Activated CD4-positive, alpha-beta memory T cell treated with anti-CD3 and anti-CD28 coated beads, Interleukin-2, amount 10 ng/mL, durations not matched to agents 7 days and 5 days (primary cell): ENCODE measurements at places on chromosomes 6 and 20.

DNA sequence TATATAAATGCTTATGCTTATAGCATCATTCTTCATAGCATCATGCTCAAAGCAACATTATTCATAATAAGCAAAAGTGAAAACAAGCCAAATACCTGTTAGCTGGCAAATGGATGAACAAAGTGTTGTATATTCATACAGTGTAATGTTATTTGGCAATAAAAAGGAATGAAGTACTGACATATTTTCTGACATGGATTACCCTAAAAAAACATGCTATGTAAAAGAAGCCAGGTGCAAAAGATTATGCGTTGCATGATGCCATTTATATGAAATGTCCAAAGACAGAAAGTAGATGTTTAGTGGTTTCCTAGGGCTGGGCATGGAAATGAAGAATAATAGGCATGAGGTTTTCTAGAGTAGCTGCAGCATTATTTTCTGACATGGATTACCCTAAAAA is 77.1 kb downstream of the GFRA4 start:
- H3K4me1 ChIP-seq: no peaks in the 10 kb centered on the region
- peaks cover 35% of the 10 kb centered on the region for H3K36me3 ChIP-seq
- H3K27ac ChIP-seq: no peak overlapping the region
- H3K27me3 ChIP-seq: no peaks in the 10 kb centered on the region
- DNase-seq: no peak

DNA sequence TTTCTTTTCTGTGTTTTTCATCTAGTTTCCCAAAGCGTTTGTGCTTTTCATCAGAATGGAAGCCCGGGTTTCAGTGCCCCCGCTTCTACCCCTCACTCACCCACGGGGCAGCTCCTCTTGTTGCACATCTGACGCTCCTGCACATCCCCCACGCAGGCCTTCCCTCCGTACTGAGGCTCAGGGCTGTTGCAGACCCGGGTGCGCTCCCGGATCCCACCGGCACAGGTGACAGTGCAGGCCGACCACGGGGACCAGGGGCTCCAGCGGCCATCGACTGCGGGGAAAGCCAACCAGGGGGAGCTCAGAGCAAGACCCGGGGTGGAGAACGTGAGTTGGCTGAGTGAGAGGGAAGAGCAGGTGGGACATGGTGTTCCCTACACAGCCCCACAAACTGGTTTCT is 19.0 kb downstream of the THBS2 start:
- H3K4me3 ChIP-seq: no peak overlapping the region
- no peak overlapping the region for H3K27ac ChIP-seq
- peaks cover 9% of the 10 kb centered on the region for H3K36me3 ChIP-seq
- H3K27me3 ChIP-seq: no peaks in the 10 kb centered on the region

GRCh38 chr6:91653895-91654294 is 1067.0 kb upstream of the MAP3K7 start:
- H3K27ac ChIP-seq: no peak overlapping the region
- no peak for DNase-seq
- H3K4me1 ChIP-seq: no peaks in the 10 kb centered on the region
- H3K27me3 ChIP-seq: no peaks in the 10 kb centered on the region
- H3K36me3 ChIP-seq: no peaks in the 10 kb centered on the region

DNA sequence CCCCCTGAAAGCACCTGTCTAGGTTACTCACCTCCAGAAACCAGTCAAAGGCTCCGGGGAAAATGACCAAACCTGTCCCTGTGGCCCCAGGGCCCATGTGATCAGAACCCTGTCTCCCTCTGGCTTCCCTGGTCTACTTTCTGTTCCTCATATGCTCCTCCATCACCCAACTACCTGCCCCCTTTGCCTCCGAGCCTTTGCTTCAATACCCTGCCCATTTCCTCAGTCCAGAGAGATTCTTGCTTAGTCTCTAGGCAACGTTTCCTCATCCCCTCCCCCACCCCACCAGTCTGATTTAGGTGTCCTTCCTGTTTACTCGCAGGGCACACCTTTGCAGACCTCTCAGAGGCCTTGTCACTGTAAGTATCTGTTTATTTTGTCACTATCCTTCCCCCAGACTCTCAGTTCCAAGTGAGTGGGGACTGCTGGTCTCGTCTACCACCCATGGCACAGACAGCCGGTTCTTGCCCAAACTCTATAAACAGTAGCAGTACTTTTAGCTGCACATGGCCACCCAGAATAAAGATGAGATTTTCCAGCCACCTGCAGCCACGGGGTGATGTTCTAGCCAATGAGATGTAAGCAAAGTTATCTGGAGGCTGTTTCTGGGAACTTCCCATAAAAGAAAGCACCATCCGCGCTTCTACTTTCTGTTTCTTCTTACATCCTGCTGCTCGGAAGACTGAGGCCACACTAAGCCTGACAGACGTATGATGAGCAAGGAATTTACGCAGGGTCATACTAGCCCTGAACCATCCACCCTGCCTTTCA is 13.3 kb downstream of the ELOVL5 start:
- peak overlapping the region; percentile 76 for H3K4me3 ChIP-seq
- no peaks in the 10 kb centered on the region for H3K27me3 ChIP-seq
- peak; percentile 73 for DNase-seq
- H3K36me3 ChIP-seq: peaks cover 47% of the 10 kb centered on the region
- H3K27ac ChIP-seq: peak overlapping the region; percentile 95
- H3K4me1 ChIP-seq: peaks cover 86% of the 10 kb centered on the region

GRCh38 chr6:33205191-33206026 is 954 bp downstream of the HSD17B8 start:
- peak overlapping the region; percentile 82 for H3K27ac ChIP-seq
- H3K36me3 ChIP-seq: peaks cover 48% of the 10 kb centered on the region
- DNase-seq: peak; percentile 47
- no peaks in the 10 kb centered on the region for H3K27me3 ChIP-seq
- peaks cover 72% of the 10 kb centered on the region for H3K4me1 ChIP-seq

- no peaks in the 10 kb centered on the region for H3K36me3 ChIP-seq
- no peak overlapping the region for H3K27ac ChIP-seq
- peaks cover 45% of the 10 kb centered on the region for H3K27me3 ChIP-seq
- H3K4me3 ChIP-seq: no peak overlapping the region
- H3K4me1 ChIP-seq: peaks cover 13% of the 10 kb centered on the region
Measured at GRCh38 chr6:12291839-12292604, 1.9 kb downstream of the EDN1 start.

DNA sequence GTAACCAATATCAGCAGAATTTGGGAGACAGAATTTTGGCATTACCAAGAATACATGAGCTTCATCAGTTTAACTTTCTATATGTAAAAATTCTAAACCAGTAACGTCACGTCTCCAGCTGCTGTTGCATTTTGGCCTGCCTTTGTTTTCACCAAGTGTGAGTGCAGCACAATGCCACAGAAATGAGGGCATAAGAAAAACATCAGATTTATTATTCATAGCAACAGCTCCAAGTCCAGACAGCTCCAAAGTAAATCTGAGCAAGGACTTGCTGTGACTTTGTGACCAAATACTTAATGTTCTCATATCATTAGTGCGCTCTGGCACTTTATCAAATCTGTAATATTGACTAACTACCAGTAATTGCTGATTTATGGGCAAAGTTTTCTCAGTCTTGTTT is 11.0 kb upstream of the FBXL4 start:
- no peak overlapping the region for H3K4me3 ChIP-seq
- H3K27ac ChIP-seq: no peak overlapping the region
- no peaks in the 10 kb centered on the region for H3K4me1 ChIP-seq
- no peaks in the 10 kb centered on the region for H3K36me3 ChIP-seq

DNA sequence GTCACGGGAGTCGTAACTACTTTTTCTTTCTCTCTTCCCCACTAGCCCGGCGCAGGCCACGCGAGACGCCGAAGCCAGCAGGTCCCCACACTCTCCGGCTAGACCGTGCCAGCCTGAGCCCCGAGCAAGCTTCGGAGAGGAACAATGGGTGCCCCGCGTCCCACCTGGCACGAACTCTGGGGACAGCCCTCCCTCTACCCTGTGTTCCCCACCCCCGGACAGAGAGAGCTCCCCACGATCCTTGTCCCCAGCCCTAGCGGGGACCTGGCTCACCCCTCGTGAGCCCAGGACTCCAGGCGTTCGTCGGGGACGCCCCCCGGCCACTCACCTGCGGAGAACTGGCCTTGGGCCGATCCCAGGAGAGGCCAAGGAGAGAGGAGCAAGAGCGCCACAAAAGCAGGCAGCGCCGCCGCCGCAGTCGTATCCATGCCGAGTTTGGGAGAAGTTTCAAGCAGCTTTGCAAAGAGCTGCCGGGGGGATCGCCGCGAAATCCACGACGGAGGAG is 416 bp downstream of the PTPRK start:
- DNase-seq: peak; percentile 45
- no peaks in the 10 kb centered on the region for H3K36me3 ChIP-seq
- H3K27ac ChIP-seq: no peak overlapping the region
- peak overlapping the region; percentile 73 for H3K4me3 ChIP-seq
- peaks cover 22% of the 10 kb centered on the region for H3K4me1 ChIP-seq

DNA sequence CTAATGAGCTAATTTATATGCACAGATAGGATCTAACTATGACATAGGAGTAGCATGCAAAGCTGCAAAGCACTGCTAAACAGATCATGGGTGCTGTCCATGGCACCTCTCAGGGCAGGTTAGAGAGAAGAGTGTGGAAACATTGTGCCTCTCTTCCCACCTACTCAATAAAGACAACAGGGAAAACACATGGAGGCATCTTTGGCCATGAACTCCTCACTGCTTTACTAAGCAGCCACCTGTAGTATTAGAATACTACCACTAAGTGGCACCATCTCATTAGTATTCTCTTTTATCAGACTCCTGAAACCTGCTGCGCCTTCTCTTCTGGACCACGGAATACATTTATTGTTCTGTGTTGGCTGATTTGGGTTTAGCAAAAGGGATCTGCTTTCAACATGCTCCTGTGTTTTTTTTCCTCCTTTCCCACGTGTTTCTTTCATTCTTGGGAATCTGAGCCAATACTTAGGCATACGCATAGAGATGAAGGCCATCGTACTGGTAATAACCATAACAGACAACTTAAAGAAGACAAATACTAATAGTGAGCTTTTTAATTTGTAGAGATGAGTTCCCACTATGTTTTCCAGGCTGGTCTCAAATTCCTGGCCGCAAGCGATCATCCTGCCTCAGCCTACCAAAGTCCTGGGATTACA is 9.4 kb upstream of the HDDC2 start:
- H3K27ac ChIP-seq: no peak overlapping the region
- H3K4me1 ChIP-seq: peaks cover 12% of the 10 kb centered on the region
- peaks cover 25% of the 10 kb centered on the region for H3K27me3 ChIP-seq
- no peak overlapping the region for H3K4me3 ChIP-seq
- DNase-seq: no peak

- no peak overlapping the region for H3K27ac ChIP-seq
- peaks cover 40% of the 10 kb centered on the region for H3K4me1 ChIP-seq
- DNase-seq: peak; percentile 47
- peaks cover 77% of the 10 kb centered on the region for H3K27me3 ChIP-seq
- peak overlapping the region; percentile 27 for H3K4me3 ChIP-seq
Measured at GRCh38 chr6:99613409-99613704, 6.7 kb downstream of the PRDM13 start.

GRCh38 chr20:53224851-53225250 is 252.7 kb downstream of the TSHZ2 start:
- DNase-seq: no peak
- peaks cover 2% of the 10 kb centered on the region for H3K27me3 ChIP-seq
- H3K4me1 ChIP-seq: peaks cover 6% of the 10 kb centered on the region
- no peak overlapping the region for H3K27ac ChIP-seq

DNA sequence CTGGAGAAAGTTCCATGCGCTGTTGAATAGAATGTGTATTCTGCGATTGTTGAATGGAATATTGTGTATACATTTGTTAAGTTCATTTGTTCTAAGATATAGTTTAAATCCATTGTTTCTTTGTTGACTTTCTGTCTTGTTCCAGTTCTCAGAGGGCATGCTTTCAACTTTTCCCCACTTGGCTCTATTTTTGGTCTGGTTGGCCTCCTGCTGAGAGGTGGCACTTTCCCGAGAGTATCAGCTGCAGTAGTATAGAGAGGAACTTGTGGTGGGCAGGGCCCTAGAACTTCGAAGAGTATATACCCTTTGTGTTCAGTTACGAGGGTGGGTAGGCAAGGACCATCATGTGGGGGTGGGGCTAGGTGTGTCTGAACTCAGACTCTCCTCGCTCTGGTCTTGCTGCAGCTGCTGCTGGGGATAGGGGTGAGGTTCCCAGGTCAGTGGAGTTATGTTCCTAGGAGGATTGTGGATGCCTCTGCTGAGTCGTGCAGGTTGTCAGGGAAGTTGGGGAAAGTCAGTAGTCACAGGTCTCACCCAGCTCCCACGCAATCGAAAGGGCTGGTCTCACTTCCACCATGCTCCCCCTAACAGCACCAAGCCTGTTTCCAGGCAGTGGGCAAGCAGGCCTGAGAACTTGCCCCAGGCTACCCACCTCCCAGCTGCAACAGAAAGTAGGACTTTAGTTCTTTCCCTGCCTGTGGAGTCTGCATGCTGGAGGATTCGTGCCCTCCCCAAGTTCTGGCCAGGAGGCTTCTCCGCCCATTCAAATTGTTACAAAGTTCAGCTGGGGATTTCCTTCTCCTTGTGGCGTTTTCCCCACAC is 118.9 kb upstream of the SSTR4 start:
- H3K36me3 ChIP-seq: no peaks in the 10 kb centered on the region
- no peaks in the 10 kb centered on the region for H3K4me1 ChIP-seq

GRCh38 chr6:90989763-90990162 is 402.9 kb upstream of the MAP3K7 start:
- no peaks in the 10 kb centered on the region for H3K36me3 ChIP-seq
- no peaks in the 10 kb centered on the region for H3K4me1 ChIP-seq
- no peak for DNase-seq
- no peak overlapping the region for H3K4me3 ChIP-seq
- H3K27ac ChIP-seq: no peak overlapping the region
- H3K27me3 ChIP-seq: no peaks in the 10 kb centered on the region

GRCh38 chr6:23272536-23272935 is 703.2 kb downstream of the HDGFL1 start:
- no peak overlapping the region for H3K27ac ChIP-seq
- no peaks in the 10 kb centered on the region for H3K4me1 ChIP-seq
- no peak for DNase-seq

DNA sequence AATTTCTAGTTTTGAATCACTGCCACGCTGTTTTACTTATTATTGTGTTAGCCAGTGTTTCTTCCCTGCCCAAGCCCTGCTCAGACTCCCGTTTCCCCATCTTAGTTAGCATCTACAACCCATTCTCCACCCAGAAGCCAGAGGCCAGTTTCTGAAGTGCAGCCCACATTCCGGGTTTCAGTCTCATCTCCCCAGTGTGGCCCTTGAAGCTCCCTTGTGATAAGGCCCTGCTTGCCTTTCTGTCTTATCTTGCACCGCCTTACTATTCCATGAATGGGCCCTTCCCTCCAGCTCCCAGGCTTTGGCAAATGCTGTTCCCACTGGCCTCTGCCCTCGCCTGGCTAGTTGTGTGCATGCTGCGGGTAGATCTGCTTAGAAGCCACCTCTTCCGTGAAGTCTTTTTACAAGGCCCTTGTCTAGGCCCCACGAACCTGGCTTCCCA is 41.1 kb downstream of the TOX2 start:
- DNase-seq: no peak
- H3K4me3 ChIP-seq: peak overlapping the region; percentile 2
- peaks cover 18% of the 10 kb centered on the region for H3K36me3 ChIP-seq
- peaks cover 61% of the 10 kb centered on the region for H3K27me3 ChIP-seq
- peaks cover 76% of the 10 kb centered on the region for H3K4me1 ChIP-seq
